Umbilical cord (tissue), 2 donors: ENCODE measurements at places on chromosomes 13 and 19. TPM values are rescaled to one million over a fixed set of nuclear protein-coding genes. Genes with fewer than 3 reads are reported as not detected.

Gene UPK1A
- total RNA-seq: 6.7 TPM

Gene ZNF285
- total RNA-seq: 6.3 TPM

GRCh38 chr19:54042989-54043388, 20.7 kb downstream of the VSTM1 start:
- DNase-seq: no peak

GRCh38 chr19:18989316-18989715, 44.0 kb downstream of the SUGP2 start:
- no peak for DNase-seq

Gene LILRA2
- total RNA-seq: 1.4 TPM

Gene RNF225
- total RNA-seq: 0.72 TPM

Gene FARP1
- total RNA-seq: 56.6 TPM

DNA sequence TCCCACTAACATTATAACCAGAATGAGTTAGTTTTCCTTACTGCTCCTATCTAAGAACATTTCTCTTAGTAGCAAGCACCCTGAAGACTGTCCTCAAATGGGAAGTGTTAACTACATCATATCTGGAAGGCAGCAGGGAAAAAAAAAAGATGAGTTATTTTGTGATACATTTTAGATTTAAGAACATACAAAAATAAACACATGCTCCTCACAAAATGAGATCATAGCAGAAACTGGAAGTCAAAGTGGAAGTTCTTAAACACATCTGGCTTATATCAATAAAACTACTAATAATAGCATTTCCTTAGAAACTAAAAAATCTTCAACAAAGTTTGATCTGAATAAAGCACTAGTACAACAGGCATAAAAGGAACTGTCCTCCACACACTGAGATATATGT, 70.4 kb downstream of the SLITRK6 start:
- DNase-seq: peak; percentile 5

- DNase-seq: no peak
Measured at GRCh38 chr13:23377579-23377978, 55.9 kb downstream of the SACS start.

GRCh38 chr13:29464105-29464679, 131.3 kb downstream of the SLC7A1 start:
- DNase-seq: no peak

DNA sequence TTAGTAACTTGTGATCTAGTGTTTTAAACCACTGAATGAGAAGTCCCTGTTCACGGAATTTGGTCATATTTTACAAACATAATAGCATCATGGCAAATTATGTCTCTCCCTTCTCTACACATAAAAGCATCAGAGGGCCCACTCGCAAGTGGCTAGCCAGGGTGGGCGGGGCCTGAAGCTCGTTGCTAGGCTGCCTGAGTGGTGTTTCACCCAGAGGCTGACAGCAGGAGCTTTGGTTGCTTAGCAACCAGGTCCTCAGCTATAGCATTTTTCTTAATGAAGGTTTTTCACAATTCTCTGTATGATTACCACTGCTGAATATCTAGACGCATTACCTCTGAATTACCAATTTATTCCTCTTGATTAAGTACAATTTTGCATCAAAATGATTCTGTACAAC, 126.5 kb downstream of the NALCN start:
- no peak for DNase-seq

Gene APOC1
- total RNA-seq: not detected

Gene LIM2
- total RNA-seq: not detected

Gene CGB5
- not detected for total RNA-seq

Gene ACP7
- 0.24 TPM for total RNA-seq

Gene CEACAM19
- not detected for total RNA-seq

DNA sequence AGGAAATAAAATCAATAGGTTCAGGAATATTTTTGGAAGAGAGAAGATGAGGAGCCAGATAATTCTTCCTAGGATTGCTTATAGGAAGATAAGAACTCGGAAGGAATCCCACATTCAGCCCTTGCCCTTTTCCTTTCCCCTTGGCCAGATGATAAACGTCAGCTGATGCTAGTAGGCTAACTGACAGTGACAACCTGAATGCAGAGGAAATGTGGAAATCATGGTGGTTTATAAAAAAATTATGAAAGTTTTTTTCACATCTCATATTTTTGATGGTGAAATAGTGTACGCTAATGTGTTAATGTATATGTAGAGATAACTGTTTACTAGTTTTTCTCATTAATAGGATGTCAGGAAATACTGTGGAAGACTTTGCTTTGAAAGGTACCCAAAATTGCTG, 56.9 kb downstream of the EDNRB start:
- no peak for DNase-seq

- DNase-seq: peak; percentile 61
Measured at GRCh38 chr19:47540748-47541147, 25.9 kb upstream of the NAPA start.
